GM19239 (cell line): ENCODE measurements at places on chromosomes 6 and 20.

- DNase-seq: no peak
Measured at GRCh38 chr6:67896476-67896875, 738.6 kb upstream of the ADGRB3 start.

DNA sequence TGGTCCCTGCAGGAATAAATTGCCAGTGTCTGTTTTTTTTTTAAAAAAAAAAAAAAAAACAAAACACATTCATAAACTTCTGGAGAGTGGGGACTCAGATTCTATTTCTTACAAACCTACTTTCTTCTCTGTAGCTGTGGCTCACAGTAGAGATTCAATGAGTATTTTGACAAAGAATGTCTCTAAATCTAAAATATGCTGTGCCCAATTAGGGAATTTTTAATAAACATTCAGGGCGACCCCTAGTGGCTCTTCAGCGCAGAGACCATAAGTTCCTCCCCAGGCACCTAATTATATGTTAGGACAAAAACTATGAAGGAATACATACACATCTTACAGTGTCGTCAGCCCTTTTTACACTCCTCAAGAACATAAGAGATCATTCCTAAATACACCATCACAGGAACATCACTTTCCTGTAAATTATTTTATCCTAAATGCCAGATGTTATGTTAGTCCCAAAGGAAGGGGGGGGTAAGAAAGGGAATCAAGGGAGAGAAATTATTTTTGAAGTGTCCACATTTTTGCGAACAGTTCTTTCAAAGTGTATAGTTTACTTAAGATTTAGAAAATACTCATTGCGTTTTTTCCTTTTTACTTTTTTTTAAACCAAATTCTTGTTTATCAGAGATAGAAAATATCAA is 21.8 kb upstream of the NAA20 start:
- DNase-seq: peak; percentile 28

DNA sequence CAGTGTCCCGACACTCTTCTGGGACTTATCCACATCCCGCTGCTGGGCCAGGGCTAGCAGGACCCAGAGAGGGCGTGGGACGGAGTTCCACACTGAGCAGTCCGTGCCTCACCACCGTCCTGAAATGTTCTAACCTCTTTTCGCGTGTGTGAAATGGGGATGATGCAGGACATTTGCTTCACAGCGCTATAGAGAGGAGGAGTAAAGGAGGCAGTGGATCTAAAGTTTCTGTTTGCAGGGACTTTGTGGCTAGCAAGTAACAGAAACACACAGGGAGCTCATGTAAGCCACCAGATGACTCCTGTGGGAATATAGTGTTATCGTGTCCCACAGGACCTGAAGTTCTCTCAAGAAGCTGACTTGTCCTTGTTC is 634 bp downstream of the ITPA start:
- DNase-seq: no peak

- DNase-seq: no peak
Measured at GRCh38 chr20:63976980-63977738, 2.3 kb downstream of the SAMD10 start.

DNA sequence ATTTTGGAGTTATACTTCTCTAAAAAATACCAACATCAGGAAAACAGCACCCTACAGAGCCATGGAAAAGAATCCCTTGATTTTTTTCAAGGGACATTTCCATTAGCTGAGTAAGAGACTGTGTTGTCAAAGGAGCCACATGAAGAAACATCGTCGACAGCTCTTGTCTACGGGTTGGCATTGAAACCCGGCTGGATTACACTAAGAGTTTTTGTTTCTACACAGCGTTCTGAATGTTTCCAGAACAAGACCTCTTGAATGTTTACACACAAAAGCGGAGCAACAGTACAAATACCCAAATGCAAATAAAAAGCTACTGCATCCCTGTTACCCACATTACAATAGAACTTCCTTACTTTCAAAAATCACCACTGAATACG is 2.4 kb upstream of the MYLK4 start:
- DNase-seq: no peak

DNA sequence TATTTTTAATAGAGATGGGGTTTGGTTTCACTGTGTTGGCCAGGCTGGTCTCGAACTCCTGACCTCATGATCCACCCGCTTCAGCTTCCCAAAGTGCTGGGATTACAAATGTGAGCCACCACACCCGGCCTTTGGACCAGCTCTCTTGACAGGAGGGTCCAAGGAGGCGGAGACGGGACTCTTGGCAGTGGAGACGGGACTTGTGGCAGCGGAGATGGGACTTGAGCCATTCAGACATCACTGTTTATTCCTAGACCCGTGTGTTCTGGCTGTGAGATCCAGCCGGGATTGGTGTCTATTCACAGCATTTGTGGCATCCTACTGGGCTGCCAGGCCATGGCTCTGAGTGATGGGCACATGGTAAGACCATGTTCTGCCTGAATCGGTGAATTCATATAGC is 25.6 kb downstream of the PRPF6 start:
- DNase-seq: no peak

- no peak for DNase-seq
Measured at GRCh38 chr6:129673748-129674147, 36.2 kb downstream of the ARHGAP18 start.

- DNase-seq: no peak
Measured at GRCh38 chr20:16846006-16846405, 97.8 kb downstream of the OTOR start.

DNA sequence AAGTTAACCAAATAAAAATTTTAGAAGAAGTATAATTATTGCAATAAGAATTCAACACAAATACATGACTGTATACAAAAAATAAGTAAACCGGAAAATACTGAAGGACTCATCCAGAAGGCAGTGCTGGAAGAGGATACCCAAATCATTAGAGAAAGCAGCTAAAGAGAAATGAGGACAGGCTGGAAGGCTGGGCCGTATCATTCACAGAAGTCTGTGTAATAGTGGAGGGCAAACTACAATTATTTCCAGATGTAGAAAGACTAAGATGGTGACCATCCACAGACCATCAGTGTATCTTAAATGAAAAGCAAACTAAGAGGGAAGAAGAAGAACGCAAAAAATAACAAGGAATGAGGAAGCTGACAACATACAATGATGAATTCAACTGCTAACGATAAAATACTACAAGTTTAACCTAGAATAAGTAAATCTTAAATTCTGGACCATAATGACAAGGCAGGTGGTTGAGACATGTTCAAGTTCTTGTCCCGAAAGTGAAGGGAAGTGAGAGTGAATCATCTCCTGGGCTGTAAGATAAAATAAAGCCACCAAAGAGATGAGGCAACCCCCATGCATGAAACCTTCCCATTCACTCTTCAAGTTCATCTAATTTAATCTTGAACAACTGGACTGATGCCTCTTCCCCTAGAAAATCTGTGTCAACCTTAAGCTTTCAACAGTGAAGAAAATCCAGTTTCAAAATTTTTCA is 71.5 kb downstream of the SLC23A2 start:
- no peak for DNase-seq

DNA sequence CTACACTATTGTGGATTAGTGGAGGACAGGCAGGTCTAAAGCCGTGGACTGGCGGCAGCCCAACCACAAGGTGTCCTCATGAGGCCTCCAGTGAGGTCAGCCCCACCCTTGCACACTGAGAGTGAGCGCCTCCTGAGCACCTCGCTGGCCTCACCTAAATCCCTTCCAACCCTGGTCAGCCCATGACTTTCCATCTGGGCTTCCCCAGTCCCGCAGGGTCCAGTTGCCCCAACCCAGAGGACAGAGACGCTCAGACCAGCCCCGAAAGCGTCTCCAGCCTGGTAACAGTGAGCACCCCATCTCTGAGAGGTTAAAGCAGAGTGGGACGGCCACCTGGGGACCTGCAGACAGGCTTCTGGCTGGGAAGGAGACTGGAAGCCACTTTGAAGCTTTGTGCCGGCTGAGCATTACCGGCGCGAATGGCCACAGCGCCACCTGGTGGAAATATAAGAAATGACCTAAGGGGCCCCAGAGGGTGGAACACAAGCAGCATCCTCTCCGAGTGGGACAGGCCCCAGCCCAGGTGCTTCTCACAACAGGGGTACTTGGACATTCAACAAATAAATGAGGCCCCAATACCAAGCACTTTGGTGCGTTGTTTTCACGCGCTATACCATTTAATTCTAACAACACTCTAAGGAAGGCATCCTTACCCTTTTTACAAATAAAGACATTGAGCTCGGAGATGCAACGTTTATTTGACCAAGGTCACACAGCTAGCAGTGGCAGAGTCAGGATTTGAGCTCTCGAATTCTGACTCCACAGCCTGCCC is 65.7 kb upstream of the TOP1 start:
- peak; percentile 61 for DNase-seq
